ENCODE measurements at places on chromosomes 11 and 22. TPM values are rescaled to one million over a fixed set of nuclear protein-coding genes. Genes with fewer than 3 reads are reported as not detected.

Gene RAG1
- total RNA-seq = 0.70 TPM

Gene GLYATL1
- total RNA-seq = 2.1 TPM

Gene TTC28
- 12.6 TPM for total RNA-seq

Gene POLD4
- 22.3 TPM for total RNA-seq

Gene EMID1
- 5.4 TPM for total RNA-seq

Gene TBX10
- not detected for total RNA-seq

Gene CTSW
- total RNA-seq = not detected

Gene OR6T1
- total RNA-seq = not detected

Gene CRYBA4
- 0.52 TPM for total RNA-seq

Gene SLC22A25
- total RNA-seq = not detected
